ENCODE measurements at places on chromosomes 16 and 17.
A peak's percentile ranks its signal among the peaks of the same experiment; 100 is the strongest.

- DNase-seq = peak; percentile 39
Measured at GRCh38 chr16:27689711-27690110, 139.8 kb downstream of the KATNIP start.

DNA sequence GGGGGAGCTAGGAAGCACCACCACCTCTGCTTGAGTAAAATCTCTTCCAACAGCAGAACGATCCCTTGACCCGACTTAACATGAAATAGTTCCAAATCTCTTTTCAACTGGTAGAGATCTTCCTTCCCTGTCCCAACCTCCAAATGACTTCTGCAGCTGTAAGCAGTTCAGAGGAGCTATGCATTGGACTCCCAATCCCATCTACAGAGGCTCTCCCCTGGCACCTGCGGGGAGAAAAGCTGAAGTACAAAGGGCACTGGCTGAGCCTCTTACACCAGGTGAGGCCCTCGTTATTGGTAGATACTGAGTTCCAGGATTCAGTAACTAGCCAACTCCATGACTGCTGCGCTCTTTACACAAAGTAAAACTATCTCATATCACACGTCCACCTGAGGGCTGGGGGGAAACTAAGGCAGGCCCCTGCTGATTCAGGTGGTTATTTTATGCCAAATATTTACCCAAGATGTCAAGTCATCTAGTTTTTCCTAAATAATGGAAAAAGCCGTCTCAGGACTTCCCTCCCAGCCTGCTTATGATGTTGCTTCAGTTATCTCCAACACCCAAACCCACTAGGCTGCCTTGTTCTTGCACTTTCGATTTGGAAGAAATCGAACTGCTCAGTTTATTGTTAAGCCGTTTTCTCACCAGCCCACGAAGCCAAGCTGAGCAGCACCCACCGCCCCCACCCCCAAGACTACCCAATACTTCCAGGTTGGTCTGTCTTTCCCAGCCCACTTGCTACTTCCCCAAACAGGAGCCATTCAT lies 3.2 kb downstream of the ACTG1 start:
- DNase-seq = no peak

DNA sequence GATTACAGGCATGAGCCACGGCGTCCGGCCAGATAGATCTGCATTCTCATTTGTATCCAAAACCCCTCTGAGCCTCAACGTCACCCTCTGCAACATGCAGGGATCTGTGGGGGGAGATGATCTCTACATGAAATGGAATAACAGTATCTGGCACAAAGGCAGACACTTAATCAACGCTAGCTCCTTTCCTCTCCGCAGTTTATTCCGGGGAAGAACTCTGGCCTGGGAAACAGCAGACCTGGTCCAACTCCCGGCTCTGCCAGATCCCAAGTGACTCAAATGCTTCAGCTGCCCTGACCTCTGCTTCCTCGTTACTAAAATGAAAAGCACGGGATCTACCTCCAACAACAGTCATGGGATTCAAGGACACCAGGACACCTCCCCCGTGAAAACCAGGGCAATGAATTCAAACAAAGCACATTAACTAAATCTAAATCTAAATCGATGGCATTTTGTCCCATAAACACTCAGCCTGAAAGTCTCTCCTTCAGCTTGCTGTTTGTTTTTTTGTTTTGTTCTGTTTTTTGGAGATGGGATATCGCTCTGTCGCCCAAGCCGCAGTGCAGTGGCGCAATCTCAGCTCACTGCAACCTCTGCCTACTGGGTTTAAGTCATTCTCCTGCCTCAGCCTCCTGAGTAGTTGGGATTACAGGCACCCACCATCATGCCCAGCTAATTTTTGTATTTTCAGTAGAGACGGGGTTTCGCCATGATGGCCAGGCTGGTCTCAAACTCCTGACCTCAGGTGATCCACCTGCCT lies 78.2 kb downstream of the NXN start:
- no peak for DNase-seq

DNA sequence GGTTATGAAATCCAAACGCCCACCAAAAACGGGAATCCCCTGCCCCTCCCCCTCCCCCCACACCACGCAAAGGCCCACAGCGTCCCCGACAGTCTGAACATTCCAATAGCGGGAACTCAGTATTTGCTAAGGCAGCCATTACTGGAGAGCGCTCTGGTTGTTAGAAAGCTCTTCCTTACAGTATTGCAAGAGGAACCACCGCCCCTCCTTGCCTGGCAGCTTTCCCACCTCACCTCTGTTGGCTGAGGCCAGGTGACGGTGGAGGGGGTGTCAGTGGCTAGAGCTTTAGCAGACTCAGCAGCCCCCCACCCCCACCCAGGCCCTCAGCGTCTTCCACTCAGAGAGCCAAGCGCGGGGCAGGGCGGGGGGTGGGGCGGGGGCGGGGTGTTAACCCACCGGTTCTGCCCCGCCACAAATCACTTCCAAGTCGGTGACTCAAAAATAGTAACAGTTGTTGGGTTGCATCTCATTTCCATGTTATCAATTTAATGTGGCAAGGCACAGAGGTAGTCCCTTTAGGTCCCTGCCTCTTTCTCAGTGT lies 2.2 kb upstream of the PLEKHH3 start:
- DNase-seq = no peak

DNA sequence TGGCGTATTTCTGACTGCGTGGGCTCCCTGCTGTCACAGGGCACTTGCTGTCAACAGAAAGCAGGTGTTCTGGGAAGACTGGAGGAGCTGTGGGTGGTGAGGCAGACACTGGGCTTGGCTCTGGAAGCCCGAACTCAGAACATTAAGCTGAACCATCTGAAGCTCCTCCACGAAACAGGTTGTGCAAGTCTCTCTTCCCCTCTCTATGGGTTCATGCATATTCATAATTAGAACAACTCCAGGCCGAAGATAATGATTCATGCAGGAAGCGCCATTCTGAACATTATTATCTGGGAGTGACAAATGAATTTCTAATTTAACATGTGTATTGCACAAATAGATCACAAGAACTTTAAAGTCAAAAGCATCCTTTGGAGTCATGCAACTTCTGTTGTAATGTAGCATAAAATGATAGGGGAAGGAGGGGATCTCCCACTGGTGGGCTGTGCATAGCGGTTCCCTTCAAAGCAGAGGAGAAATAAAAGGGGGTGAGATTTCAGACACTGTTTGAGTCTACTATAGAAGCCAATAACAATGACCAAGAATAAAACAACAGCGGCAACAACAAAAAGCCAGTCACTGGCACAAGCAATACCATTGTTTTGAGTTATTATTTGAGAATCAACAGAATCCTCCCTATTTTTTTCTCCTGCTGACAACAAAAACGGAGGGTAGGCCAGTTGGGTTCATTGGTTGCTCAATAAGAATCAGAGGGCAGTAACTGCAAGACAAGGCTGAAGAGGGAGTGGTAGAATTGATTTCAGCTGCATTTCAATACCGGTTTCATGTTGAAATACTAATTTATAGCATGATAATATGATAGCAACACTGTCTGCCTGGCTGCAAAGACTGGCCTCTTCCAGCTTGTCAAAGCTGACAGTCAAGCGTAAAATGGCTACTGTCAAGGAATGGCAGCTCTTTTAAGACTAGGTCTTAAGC lies 407.3 kb downstream of the XYLT1 start:
- DNase-seq = no peak

DNA sequence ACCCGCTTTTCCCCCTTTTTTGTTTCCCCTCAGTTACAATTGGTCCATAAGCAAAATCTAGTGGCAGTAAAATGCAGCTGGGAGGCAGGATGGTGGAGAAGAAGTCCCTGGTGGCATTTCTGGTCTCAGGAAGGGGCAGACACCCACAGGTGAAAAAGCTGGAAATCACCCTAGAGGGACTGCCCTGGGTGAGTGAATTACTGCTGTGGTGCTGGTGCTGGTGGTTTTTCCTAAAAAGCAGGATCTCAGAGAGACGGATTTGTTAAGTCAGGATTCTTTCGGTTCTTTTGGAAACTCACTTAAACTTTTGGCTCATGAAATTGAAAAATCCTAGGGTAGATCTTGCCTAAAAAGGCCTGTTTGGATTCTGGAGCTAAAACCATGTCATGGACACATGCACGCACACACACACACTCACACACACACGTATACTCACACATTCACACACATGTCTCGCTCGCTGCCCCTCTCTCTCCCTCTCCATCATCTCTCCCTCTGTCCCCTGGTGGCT lies 65.8 kb downstream of the NKD1 start:
- no peak for DNase-seq

GRCh38 chr17:82301916-82302567 lies 15.4 kb downstream of the CD7 start:
- DNase-seq = no peak

DNA sequence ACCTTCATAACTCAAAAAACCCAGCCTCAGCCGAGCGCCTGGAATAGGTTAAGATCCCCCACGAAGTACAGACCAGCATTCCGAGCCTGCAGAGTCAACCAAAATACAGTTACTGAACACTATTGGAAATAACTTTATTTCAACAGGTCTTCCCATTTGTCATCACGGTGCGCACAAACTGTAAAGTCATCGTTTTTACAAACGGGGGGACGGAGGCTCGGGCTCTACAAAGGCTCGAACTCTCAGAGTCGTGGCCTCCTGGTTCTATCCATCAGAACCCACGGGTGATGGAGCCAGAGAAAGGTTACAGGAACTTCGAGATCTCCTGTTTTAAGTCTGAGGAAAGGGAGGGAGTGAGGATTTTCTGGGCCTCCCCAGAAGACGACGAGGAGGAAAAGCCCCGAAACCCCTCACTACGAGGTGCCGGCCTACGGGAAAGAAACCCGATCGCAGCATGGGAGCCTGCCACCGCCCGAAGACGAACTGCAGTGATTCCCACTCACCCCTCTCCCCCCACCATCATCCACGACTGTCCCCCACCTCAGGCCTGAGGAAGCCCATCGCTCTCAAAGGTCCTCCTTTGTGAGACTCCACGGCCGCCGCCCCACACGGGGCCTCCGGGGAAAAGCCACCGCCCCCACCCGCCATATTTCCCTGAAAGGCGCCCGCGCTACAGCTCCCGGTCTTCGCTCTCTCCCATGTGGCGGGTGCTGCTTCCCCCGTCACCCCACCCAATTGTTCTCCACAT lies 917 bp downstream of the YWHAE start:
- no peak for DNase-seq

DNA sequence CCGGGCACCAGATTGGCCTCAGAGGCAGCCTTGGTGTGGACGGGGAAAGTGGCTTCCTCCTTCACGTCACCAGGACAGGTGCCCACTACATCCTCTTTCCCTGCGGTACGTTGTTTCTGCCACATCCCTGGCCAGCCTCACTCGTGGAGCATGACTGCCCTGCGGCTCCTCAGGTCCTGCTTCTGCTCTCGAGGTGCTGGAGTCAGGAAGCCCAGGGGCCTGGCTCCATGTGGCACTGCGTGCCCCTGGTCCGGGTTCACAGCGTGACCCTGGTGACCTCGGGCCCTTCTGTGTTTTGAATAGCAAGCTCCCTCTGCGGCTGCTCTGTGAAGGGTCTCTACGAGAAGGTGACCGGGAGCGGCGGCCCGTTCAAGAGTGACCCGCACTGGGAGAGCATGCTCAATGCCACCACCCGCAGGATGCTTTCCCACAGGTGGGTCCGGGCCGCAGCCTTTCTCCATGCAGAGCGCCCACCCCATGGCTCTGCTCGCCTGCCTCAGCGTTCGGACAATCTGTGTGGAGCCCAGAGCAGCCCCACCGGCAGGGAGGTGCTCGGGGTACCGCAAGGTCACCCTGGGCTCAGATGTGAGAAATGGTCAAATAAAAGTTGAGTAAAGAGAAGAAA lies 13.5 kb downstream of the RGS11 start:
- DNase-seq = no peak

DNA sequence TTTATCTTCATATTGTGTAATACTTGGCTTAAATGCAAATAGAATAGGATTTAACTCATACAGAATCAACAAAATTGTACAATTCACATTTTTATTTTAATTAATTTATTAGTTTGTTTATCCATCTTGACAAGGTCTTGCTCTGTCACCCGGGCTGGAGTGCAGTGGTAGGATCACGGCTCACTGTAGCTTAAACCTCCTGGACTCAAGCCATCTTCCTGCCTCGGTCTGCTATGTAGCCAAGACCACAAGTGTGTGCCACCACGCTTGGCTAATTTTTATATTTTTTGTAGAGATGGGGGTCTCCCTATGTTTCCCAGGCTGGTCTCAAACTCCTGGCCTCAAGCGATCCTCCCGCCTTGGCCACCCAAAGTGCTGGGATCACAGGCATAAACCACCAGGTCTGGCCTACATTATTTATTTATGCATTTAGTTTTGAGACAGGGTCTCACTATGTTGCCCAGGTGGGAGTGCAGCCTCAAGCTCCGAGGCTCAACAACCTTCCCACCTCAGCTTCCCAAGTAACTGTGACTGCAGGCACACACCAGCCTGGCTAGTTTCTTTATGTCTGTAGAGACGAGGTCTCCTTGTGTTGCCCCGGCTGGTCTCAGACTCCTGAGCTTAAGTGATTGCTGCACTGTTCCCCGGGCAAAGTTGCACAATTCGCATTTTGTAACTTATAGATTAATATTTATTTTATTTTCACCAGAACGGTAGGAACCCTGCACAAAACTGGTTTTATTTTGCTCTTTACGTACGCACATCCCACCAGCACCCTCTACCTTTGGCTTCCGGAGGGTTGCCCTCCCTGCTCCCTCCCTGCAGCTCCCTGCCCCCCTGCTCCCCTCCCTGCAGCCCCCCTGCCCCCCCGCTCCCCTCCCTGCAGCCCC lies 4.9 kb downstream of the DPEP1 start:
- no peak for DNase-seq

DNA sequence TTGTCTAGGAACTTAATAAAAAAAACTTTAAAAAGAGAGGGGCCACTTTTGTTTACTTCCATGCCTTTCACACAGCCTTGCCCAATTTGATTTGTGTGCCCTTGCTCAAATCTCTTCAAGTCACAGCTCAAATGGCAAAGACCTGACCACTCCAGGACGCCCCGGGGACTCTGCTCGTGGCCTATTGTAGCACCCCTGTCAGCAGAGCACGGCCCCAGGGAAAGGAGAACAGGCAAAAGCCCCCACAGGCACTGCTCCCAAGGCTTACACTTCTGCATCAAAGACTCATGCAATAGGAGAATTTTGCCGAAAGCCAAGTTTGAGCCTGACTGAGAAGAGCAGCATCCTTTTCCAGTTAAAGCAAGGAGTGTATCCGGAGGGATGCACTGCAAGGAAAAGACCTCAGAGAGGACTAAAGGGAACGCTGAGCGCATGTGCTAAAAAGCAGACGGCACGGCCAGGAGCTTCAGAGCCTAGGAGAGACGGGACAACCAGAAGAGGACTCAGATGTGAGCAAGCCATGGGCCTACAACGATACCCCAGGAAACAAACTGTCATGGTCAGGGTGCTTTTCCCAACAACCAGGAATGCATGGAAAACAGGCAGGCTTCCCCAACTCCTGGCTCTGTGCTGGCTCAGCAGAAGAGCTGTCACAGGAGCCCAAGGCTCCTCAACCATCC lies 8.2 kb downstream of the CREBBP start:
- no peak for DNase-seq

- DNase-seq = no peak
Measured at GRCh38 chr17:75703591-75703990, 17.7 kb upstream of the ITGB4 start.

- DNase-seq = no peak
Measured at GRCh38 chr17:54426296-54426886, 474.3 kb upstream of the TOM1L1 start.

Data from amygdala (tissue), 56 donors.